CD4-positive, alpha-beta memory T cell (primary cell): ENCODE measurements at places on chromosomes 7 and 10.

- no peak for DNase-seq
Observed at GRCh38 chr10:65194555-65194954, 1673.4 kb downstream of the REEP3 start.

GRCh38 chr7:7181519-7182155 lies 707 bp upstream of the C1GALT1 start:
- no peak for DNase-seq

DNA sequence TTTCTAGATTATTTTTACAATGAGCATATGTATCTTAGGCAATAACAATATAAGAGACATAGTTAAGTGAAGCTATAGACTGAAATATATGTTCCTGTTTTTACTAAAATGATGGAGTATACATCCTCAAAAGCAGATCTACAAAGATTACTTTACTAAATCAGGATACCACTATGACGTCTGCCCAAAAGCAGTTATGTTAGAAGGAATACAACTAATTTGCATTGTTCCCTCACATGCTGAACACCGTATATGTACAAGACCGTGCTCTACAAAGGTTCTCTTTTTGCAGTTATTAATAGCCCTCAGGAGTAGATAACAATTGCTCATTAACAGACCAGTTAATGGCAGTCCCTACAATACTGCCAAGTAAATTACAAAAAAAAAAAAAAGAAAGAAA lies 137.5 kb downstream of the CD36 start:
- no peak for DNase-seq

GRCh38 chr10:33263453-33263852 lies 71.0 kb downstream of the NRP1 start:
- DNase-seq, result no peak

DNA sequence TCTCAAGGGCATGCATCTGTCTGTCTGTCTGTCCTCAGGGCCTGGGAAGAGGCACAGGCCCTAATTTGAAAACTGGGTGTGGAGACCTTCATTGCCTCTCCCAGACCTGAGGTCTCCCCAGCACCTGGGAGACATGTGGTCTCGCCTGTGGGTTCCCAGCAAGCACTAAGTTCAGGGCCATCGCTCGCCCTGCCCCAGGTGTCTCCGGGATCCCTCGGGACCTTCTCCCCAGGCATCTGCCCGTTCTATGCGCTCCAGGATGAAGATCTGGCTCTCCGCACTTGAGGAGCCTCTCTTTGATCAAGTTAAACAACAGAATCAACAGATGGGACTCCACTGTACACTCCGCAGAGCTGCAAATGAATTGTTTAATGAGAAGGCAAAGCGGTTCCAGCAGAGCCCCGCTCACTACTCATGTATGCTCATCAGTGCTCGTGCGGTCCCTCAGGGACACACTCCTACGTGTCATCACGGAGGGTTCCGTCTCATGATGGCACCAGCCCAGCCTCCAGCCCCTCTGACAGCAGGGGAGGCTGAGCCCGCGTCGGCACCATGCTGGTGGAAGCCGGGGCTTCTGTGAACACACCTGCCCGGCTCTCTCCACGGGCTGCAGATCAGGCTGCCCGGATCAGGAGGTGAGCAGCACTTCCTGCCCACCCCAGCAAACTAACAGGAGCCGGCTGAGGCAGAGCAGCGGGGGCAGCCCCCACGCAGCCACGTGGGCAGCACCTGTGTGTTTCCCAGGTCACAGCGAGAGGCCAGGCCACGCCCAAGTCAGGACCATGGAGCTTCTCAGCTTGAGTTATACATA lies 132.8 kb downstream of the TCERG1L start:
- DNase-seq, result no peak

- no peak for DNase-seq
Observed at GRCh38 chr10:116237260-116237659, 35.7 kb downstream of the GFRA1 start.

DNA sequence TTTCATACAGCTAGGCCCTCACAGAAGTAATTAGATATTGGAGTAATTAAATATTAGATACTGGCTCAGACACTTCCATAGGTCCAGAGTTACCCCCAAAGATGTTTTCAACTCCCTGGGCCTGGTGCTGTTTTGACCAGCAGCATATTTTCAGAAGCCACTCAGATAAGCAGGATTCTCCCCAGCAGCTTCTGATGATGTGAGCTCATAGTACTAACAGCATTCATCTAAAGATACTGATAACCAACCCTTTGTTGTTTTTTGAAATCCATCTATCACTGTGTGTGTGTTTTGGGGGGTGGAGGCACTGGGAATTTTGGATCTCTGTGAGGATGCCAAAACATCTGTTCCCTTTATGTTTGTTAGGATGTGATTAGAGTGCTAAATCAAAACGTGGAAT lies 52.7 kb downstream of the VPS50 start:
- DNase-seq, result no peak

DNA sequence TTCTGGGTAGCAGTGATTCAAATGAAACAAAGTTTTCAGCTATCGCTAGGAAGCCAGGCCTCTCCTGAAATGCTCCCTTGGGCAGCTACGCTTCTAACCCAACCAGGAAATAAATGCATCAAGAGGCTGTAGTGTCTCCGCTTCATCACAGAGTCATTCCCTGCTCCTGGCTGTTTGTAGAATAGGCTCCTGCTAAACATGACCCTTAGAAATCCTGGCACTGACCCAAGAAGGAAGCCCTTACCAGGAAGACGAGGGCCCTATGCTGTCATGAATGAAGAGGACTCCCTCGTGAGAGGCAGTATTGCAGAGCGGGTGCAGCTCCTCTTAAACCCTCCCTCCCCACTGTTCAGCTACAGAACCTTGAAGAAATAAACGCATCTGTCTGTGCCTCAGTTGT lies 48.3 kb downstream of the NOD1 start:
- DNase-seq, result no peak

GRCh38 chr10:78302989-78303854 lies 269.6 kb downstream of the RPS24 start:
- peak; percentile 93 for DNase-seq

DNA sequence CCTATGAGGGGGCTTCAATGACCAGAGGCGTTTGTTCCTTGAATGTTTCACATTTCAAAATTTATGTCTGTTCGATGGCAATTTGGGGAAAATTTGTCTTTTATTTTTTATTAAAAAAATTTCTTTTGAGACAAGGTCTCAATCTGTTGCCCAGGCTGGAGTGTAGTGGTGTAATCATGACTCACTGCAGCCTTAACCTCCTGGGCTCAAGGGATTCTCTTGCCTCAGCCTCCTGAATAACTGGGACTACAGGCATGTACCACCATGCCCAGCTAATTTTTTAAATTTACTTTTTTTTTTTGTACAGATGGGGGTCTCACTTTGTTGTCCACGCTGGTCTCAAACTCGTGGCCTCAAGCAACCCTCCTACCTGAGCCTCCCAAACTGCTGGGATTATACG lies 39.7 kb downstream of the OTUD1 start:
- no peak for DNase-seq

DNA sequence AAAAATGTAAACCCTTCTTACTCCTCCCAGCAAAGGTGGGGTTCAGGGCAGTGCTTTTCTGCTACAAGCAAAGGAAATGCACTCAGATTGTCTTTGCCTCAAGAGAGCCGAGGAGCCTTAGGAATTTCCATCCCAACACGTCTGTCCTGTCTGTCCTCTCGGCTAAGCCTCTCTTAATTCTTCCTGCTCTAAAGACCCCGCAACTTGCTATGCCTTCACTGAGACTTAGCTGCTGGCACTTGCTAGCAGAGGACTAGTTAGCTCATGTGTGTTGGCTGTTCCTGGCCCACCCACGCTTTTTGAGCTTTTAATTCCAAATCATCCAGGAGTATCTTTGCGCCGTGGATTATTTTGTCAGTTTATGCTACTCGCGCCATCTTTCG lies 481 bp upstream of the NPM3 start:
- DNase-seq, result no peak

DNA sequence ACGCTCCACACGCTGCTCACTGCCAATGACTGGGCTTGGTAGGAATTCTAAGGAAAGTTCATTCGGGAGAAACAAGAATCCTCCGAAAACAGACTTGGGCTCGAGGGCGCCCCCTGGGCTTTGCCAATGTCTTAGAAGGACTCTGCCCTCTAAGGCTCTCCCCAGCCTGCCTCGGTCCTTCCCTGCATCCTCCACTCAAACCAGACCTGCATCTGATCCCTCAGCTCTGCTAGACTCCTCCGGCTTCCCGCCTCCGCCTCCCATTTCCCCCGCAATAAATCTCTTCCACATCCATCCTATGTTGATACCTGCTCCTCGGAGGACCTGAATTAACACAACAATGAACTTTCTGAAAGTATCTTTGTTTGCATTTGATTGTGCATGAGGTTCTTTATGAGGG lies 177.6 kb downstream of the PLPP4 start:
- DNase-seq, result no peak

- no peak for DNase-seq
Observed at GRCh38 chr10:130771491-130771946, 540.0 kb downstream of the TCERG1L start.

DNA sequence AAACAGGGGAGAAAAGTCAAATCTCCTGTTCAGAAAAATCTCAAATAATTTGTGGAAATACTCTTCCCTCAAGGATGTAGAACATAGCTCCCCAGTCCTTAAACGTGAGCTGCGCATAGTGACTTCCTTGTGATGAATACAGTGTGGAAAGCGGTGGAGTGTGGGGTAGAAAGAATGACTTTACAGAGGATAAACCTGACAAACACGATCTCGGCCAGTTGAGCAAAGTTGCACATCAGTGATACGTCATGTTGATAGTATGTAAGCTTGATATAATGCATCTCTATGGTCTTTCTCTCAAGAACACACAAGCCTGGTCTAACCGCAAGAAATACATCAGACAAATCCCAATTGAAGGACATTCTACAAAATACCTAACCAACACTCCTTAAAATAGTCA lies 32.0 kb upstream of the ZCCHC24 start:
- no peak for DNase-seq

DNA sequence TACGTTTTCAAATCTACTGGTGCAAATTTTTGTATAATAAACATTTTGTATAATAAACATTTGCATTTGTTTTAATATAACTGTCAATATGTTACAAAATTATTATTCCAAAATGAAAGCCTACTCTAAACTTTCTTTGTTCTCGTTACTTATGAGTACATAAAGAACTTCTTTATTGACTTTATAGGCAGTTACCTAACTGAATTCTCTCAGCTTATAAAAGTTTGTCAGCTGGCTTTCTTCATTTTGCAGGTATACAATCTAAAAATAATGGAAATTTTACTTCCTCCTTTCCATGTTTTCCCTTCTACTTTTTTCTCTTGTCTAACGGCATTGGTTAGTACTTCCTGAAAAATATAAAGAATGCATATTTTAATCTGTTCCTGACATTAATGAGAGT lies 137.1 kb downstream of the CHCHD3 start:
- no peak for DNase-seq

DNA sequence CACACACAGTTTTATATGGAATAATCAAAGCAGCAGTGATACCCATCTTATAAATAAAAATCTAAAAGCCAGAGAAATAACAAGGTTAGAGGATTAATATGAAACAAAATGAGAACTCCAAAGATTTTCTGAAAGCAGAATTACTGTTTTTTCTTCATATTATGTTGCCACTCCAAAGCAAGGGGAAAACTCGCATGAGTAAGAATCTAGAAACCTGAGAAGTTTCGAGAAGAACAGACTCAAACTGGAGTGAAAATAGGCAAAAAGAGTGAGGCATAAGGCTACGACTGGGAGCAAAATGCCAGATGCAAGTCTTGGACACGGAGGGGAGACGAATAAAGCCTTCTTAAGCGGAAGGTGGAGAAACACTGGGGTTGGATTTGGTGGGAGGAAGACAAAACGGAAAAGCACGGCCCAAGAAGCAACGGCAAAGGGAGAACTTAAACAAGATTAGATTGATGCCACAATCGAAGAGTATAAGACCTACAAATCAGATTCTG lies 923 bp downstream of the TNPO3 start:
- no peak for DNase-seq

- DNase-seq, result no peak
Observed at GRCh38 chr7:105277341-105277740, 111.4 kb downstream of the SRPK2 start.

GRCh38 chr7:100895956-100896731 lies 456 bp upstream of the ACHE start:
- DNase-seq, result no peak

DNA sequence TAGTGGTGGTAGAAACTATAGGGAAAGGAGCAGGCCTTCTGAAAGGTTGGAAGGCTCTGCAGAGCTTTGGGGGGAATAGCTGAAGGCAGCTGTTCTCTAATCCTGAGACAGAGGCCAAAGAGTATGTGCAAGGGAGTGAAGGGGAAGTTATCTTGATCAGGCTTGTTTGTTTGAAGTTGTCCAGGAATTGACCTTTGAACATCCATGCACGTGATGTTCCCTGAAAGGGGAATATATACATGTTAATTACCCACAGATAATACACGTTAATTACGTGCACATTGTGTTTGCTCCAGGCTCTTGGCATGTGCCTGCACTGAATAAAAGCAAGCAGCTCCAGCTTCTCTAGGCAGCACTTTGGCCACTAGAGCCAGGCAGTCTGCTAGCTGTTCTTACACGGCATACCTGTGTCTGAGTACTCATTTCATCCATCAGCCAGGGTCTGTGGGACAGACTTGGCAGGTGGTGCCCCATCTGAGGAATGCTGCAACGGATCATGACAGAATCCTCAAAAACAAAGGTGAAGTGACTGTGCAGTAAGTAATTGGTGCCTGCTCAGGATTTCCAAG lies 18.0 kb upstream of the STARD3NL start:
- DNase-seq, result no peak

DNA sequence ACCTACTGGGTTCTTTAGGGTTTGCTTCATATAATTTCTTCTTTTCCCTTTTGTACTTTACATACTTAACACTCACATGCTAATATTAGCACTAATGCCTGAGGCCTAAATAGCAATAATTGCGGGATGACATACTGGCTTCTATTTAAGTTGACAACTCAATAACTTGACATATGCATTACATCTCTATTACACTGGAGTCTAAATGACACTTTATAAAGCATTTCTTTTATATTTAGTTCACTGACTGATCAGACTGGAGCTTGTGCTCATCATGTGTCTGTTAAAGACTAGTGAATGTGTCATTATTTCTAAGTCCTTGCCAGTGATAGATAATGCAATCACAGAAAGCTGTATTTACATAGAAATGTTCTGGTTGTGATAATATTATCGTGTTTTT lies 472.1 kb upstream of the SEMA3A start:
- DNase-seq, result no peak

DNA sequence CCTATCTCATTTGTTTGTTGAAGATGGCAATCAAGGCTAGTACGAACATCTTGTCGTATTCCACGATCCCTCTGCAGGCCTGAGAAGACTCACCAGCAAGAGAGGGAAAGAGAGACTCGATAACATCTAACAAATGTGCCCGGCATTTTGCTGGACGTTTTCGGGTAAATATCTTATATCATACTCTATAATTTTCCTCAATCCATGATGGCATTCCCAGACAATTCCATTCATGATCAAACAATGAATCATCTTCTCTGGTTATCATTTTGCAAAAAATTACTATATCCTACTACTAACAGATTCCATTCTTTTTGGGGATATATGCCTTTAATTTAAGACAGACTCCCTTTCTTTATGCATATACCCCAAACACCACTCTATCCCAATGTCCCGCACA lies 118.1 kb downstream of the TYW1B start:
- no peak for DNase-seq
